Hair follicle dermal papilla cell (primary cell): ENCODE measurements at places on chromosomes 2 and 18. TPM values are rescaled to one million over a fixed set of nuclear protein-coding genes. Genes with fewer than 3 reads are reported as not detected.

The TNS1 gene
- 91.5 and 96.4 TPM in 2 replicates for total RNA-seq

The HNMT gene
- total RNA-seq, result 31.0 and 37.5 TPM in 2 replicates

The PTPN4 gene
- 17.2 and 23.4 TPM in 2 replicates for total RNA-seq

The KLHL30 gene
- 1.8 and 3.6 TPM in 2 replicates for total RNA-seq

The DCDC2C gene
- total RNA-seq, result not detected in 2 replicates

The EPAS1 gene
- 134 and 159 TPM in 2 replicates for total RNA-seq
